ENCODE measurements at places on chromosomes 16 and 17.

DNA sequence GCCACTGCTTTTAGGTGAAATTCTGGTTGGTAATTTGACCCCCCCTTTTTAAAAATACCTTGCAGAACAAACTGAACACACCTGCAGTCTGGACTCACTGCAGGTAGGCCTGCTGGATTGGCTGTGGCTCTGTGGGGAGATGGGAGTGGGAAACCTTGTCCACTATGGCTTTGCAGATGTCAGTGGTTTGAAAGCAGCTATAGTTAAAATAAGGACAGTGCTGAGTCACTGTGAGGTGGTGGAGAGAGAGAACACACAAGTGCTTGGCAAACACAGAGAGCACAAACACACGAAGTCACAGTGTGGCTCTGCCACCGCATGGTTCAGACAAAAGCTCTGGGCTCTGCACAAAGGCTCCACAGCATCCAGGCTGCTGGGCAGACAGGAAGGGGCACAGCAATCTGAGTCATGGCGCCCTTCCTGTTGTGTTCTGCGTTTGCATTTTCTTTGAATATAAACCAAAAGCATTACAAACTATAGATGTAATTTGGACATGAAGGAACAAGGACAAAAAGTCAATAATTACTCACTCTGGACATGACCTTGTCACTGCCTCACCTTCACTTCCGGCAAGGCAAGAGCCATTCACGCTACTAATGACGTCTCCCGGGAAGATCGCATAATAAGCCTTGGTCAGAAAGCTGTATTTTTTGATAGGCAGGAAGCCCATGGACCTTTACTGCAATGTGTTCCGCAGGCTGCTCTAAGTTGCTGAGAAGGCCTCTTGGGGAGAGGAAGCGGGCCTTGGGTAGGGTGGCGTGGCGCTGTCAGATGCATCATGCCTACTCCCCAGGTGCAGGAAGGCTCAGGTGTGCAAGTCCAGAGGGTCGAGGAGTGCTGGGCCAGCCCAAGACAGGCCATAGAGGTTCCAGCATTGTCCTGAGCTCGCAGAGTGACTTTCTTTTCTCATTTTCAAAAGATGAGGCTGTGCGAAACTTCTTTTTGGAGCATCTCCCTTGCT lies 60.1 kb upstream of the MED9 start:
- no peak for DNase-seq

GRCh38 chr16:976389-976931 lies 5.1 kb upstream of the SOX8 start:
- no peak for DNase-seq

DNA sequence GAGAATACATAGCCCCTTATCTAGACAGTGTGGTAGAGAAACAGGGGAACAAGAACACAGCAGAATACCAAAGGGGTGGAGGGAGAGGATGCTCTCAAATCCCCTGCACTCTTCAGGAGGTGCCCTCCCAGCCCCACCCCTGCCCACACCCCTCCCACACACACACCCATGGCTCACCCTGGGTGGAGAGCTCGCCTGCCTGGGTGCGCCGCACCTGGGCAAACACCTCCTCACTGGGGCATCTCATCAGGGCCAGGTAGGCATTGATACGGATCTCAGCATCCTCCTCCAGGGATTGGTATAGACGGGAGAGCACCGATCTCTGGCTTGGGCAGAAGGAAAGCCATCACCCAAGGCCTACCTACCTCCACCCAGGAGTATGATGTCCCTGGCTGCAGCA lies 95.2 kb downstream of the LITAF start:
- DNase-seq = no peak

DNA sequence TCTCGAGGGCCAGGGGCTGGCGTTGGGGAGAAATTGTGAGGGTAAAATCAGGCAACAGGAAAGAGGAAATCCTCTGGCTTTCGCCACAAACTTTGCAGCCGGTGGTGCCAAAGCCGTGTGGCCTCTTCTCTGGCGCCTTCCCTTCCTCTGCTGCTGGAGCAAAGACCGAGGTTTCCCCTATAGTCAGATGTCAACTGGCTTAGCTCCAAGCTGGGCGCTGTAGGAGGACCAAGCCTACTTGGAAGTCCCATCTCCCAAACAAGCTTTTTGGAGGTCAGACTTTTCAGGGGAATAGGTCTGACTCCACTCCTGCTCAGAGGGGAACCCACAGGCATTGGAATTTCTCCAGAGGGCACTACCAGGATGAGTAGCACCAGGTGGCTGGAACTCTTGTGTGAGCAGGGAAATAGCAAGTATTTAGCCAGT lies 5.0 kb downstream of the IGFBP4 start:
- DNase-seq = no peak

DNA sequence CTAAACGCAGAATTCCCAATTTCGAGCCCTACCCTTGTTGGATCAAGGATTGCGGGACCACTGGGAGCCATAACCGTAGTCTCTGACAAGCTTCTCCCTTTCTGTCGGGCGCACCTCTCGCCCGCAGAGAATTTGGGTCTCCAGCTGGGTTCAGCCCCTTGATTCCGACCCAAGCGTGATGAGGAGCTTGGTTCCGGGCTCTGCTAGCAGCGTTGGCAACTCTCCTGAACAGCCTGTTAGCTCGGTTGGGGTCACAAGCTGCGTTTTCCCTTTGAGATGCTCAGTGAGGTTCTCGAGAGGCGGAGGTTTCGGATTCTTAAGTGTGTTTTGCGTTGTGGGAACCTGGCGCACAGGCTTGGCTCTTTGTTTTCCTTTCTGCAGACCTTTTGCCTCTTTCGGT lies 655 bp downstream of the ATXN1L start:
- DNase-seq = no peak

DNA sequence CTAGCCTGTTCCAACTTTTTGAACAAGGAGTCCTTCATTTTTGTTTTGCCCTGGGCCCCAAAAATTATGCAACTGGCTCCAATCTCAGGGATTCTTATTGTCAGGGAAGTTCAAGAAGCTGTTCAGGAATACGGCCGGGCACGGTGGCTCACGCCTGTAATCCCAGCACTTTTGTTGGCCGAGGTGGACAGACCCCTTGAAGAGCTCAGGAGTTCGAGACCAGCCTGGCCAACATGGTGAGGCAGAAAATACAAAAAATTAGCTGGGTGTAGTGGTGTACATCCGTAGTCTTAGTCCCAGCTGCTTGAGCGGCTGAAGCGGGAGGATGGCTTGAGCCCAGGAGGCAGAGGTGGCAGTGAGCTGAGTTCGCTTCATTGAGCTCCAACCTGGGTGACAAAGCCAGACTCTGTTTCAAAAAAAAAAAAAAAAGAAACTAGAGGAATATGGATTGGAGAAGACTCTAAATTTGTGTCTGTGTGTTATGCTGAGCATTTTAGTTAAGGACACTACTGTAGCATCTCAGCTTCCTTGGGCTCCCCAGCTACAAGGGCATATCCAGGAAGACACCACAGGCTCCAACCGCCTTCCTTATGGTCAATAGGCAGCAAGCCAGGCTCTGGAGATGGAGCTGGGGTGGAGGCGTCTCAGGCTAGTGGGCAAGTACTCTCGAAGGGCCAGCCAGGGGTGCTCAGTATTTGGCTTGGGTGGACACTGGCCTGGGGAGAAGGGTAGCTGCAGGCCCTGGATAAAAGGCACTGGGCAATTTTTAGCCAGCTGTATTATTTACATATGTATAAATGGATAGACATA lies 56.8 kb upstream of the CREBBP start:
- DNase-seq = no peak

GRCh38 chr17:41913798-41914197 lies 5.0 kb downstream of the ACLY start:
- DNase-seq = no peak

DNA sequence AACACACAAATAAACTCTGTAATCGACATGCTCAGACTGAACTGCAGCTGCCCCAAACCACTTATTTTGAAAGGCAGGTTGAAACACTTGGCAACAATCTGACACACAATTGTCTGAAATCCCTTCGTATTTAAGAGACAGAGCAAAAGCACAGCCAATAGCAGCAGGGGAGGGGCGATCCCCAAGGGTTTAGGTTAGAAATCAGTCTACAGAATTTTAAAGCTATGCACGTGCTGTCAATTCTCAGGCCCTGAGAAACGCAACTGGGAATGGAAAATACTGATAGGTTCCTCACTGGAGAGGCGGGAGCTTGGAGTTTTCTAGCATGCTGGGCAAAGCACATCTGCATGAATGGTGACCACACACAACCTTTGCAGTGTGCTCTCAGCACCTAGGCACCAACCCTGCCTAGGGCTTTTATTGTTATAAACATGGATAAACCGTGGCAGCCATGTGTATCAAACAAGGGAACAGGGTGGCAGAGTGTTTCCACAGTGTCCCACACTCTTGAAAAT lies 168.0 kb downstream of the AATF start:
- no peak for DNase-seq

DNA sequence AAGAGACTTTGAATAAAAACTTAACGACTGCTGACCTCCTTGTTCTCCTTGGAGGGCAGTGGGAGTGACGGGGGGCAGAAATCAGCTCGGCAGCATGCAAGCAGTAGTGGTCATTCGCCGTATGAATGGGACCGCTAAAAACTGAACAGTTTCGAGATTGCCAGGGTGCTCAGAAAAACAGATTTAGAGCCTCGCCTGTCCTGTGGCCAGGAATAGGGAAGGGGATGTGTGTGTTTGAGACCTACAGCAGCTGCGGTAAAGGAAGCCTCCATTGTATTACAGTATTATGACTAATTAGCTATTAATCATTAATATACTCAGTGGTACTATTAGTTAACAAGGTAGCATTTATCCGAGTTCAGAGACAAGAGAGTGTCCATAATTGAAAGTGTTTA lies 670 bp upstream of the ZNF652 start:
- DNase-seq = no peak

DNA sequence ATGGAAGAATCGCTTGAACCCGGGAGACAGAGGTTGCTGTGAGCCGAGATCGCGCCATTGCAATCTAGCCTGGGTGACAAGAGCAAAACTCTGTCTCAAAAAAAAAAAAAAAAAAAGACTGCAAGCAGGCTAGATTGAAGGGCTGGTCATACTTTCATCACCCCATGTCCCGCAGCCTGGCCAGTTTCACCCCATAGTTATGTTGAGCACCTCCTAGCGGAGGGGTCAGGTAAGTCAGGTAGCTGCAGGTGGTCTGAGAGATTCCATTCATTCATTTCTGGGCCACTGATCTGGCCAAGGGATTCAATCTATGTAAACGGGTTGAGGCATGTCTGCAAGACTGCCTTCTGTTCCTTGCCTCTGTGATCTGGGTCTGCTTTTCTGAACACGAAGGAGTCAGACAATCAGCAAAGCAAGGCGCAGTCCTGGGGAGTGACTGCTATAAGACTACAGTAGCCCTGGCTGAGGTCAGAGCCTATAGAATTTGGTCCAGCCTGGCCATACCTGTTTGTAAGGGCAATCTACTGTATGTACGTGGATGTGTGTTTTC lies 23.6 kb upstream of the BPTF start:
- DNase-seq = no peak

GRCh38 chr16:30666681-30667080 lies 8.4 kb downstream of the FBRS start:
- DNase-seq = no peak

DNA sequence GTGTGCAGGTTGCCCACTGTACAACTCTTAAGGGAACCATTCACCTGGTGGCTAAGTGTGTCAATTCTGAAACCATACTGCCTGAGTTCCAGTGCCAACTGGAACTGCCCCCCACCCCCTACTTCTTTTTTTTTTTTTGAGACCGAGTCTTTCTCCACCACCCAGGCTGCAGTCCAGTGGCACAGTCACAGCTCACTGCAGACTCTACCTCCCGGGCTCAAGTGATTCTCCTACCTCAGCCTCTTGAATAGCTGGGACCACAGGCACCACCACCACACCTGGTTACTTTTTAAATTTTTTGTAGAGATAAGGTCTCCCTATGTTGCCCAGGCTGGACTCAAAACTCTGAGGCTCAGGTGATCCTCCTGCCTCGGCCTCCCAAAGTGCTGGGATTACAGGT lies 40.4 kb upstream of the DHX8 start:
- no peak for DNase-seq

All from NCI-H1048 (cell line).